ENCODE measurements at places on chromosomes 11 and 22.

DNA sequence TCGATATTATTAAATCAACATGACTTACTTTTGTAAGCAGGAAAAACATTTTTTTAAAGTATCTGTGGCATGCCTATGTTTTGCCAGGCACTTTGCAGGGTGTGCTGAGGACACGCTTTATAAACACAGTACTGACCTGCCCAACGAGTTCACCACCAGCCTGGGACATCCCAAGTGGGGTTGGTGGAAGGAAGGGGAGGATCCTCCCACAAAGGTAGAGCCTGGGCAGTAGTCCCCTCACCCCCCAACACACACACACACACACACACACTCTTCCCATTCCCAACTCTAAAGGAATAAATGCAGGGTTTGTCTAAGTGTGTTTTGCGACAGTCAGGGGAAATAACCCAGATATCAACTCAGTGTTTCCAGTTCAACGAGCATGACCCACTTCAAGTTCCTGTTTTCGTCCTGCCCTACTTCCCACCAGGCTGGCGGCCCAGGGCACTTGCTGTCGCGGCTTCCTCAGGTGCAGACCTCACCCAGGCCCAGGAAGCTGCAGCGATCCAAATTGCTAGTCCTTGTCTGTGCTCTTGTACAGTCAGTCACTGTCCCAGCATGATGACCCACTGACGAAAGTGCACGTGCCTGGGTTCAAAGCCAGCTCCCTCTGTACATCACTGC, 3.1 kb downstream of the CERK start:
- DNase-seq, result peak; percentile 79

- DNase-seq, result no peak
Observed at GRCh38 chr11:2754008-2754407, 54.2 kb upstream of the KCNQ1OT1 start.

DNA sequence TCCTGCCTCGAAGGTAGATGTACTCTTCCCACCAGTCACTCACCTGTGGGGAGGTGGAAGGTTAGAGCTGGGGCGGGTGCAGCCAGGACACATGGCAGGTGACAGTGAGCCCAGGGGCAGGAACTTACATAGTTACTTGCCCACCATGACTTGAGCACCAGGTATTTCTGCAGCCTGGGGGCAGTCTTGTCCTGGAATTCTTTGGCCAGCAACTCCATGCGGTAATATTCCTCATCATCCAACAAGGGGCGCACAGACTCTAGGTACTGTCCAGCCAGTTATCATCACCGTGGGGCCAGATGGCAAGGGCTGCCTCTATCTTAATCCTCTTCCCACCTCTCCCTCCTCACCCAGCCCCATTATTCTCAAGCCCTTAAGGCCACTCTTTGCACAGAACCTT, 2.2 kb downstream of the CPT1B start:
- DNase-seq, result peak; percentile 47

- DNase-seq, result no peak
Observed at GRCh38 chr22:19341500-19341899, 50.0 kb upstream of the CLTCL1 start.

DNA sequence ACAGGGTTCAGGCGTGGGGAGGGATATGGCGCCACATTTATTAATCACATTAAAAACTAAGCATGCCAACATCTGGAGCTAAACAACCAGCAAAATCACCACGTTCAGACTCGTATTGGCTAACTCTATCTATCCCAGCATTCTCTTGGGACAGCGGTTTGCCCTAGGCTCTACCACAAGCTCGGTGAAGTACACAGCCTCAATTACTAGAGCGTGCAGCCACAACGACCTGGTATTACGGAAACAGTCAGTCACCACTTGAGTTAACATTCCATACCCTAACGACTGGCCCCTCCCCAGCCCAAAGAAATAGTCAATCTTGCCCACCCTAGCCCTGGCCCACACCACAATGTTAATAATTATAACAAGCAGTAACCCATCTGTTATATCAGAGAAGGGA, 32.1 kb downstream of the APOL5 start:
- DNase-seq, result no peak

DNA sequence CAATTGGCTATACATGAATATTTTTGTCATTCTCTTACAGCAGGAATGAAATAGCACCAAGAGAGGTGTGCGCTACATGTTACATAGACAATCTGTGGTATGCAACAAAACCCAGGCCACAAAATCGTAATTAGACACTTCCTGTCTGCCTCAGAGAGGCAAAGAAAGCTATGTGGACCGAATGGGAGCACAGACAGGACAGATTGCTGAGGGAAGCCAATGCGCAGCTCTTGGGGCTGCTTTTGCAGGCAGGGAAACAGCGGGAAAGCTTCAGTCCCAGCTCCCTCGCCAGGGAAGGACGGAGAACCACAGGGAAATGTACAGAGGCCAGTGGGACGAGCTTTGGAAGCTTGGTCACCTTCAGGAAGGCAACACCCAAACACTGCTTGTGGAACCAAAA, 40.9 kb downstream of the SERPINH1 start:
- no peak for DNase-seq

GRCh38 chr22:20807315-20807752, 33.4 kb downstream of the SERPIND1 start:
- DNase-seq, result peak; percentile 21

DNA sequence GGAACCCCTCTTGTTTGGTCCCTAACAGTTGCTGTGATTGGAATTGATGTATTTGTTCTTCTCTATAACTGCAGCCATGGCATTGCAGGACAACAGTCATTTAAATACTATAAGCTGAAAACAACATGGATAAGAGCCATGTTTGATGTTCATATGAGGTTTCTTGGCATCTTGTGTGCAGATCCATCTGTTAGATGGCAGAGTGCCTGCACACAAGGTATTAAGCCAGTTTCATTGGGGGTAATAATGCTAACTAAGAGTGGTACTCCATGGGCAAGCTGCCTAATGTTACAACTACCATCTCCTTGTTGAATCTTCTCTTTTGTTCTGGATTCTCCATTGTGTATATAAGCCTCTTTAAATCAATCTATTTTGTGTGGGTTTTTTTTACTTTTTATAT, 206.0 kb upstream of the CHORDC1 start:
- DNase-seq, result no peak

- DNase-seq, result peak; percentile 72
Observed at GRCh38 chr22:19576460-19577421, 52.5 kb upstream of the CLDN5 start.

GRCh38 chr11:56533054-56533740, 9.9 kb downstream of the OR5M11 start:
- no peak for DNase-seq

GRCh38 chr22:19292458-19293230, 1.1 kb upstream of the CLTCL1 start:
- DNase-seq, result peak; percentile 7

DNA sequence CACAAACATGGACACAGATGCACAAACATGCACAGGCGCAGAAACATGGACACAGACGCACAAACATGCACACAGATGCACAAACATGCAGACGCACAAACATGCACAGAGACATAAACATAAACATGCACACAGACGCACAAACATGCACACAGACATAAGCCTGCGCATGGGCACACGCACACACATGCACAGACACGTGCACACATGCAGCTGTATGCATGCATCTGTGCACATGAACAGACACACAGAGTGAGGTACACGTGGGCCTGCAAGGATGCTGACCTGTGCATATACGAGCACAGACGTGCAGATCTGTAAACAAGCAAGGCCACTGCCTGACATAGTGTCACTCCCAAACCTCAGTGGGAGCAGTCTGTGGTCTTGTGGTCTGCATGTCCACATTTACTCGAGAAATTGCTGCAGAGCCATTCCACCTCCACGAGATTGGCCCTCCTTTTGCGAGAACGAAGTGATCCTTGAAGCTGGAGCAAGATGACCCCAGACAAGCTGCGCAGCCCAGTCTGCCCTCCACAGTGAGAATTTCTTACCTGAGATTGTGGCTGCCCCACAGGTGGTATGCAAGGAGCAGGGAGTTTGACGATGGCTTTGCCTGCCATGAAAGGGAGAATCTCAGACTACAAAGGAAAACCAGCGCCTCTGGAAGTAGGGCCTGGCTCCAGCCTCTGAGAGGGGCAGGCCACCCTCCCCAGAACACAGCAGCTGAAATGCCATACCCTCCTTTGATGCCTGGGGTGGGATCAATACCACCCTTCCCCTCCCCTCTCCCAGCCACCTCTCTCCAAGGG, 299.9 kb downstream of the BRD1 start:
- DNase-seq, result no peak

GRCh38 chr11:117610045-117610444, 187.0 kb downstream of the DSCAML1 start:
- peak; percentile 51 for DNase-seq

- no peak for DNase-seq
Observed at GRCh38 chr11:43021466-43021865, 290.3 kb upstream of the API5 start.

DNA sequence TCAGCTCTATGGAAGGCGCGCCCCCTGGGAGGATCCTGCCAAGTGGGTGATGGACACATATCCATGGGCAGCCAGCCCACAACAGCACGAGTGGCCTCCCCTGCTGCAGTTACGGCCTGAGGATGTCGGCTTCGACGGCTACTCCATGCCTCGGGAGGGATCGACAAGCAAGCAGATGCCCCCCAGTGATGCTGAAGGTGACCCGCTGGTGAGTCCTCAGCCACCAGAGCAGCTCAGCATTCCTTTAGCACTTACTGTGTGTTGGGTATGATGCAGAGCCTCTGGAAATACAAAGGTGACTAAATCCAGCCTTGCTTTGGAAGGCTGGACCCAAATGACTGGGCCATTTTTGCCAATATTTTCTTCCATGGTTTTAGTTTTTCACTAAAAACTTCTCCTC, 45.7 kb downstream of the DBX1 start:
- DNase-seq, result no peak

DNA sequence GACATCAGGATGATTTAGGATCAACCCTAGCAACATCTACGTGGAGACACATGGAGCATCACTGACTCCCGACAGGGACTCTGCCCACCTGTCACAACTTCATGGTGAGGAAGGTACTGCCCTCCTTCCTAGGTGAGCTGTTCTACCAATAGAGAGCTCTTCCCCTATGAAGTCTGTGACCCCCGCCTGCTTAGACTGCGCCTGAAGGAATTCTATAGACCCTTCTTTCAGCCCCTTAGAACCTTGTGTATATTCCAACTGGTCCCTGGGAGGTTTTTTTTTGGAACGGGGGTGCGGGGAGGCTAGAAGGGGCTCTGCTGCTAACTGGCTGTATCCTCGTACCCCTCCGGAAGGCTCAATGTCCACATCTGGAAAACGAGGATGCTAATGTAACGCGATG, 566 bp downstream of the INTS4 start:
- no peak for DNase-seq

DNA sequence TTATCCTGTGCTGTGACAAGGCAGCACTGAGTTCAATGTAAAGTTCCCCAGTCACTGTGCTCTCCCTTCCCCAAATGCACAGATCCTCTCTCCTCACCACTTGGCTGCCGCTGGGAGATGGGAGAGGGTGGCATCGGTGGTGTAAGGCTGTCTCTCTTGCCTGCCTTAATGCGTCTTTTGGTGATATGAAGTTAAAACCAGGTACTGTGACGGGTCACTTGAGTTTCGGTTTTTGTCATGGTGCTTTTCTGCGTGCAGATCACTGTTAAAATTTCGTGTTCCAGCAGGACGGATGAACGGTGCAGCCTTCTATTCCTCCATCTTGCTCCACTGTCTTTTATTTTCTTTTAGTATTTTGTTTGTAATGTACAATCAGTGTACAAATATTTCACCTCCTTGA, 18.6 kb downstream of the GLB1L2 start:
- DNase-seq, result no peak

- DNase-seq, result no peak
Observed at GRCh38 chr11:132357811-132358572, 987.6 kb downstream of the NTM start.

- DNase-seq, result no peak
Observed at GRCh38 chr11:73513707-73514106, 84.2 kb downstream of the FAM168A start.

DNA sequence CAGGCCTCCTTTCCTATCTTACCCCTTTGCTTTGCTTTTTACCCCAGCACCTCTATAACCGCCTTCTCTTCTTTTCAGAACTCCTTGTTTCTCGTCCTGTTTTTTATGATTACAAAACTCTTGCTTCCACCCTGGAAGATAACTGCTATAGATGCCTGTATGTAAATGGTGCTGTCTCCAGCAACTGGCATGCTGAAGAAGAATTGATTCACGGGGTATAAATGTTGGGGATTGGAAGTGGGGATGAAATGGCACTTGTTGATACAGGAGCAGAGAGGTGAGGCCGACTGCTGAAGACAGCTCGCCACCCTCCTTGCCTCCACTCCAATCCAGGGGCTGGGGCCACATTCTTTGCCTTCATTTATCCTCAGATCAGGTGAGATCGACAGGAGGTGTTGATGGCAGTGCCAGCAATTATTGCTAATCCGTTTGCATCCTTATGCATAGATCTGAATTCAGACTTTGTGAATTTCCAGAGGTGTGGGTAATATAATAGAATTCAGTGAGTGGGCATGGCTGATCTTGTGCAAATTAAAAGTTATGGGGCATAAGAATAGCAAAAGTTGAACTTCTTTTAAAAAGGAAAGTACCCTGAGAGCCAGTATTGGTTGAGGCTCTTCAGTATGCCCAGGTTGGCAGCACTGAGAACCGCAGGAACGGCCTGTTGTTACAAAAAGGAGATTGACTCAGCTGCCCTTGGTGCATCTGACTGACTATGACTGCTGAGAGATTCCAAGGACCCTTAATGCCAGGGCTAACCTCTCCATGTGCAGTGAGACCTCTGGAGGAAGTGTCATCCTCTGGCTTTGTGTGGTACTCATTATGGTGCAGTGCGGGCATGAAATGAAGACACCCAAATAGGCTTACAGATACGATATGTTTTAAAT, 5.3 kb downstream of the NEAT1 start:
- peak; percentile 71 for DNase-seq

GRCh38 chr11:41872426-41872825, 413.0 kb upstream of the LRRC4C start:
- DNase-seq, result no peak

GRCh38 chr11:78685156-78685555, 110.5 kb upstream of the NARS2 start:
- no peak for DNase-seq

DNA sequence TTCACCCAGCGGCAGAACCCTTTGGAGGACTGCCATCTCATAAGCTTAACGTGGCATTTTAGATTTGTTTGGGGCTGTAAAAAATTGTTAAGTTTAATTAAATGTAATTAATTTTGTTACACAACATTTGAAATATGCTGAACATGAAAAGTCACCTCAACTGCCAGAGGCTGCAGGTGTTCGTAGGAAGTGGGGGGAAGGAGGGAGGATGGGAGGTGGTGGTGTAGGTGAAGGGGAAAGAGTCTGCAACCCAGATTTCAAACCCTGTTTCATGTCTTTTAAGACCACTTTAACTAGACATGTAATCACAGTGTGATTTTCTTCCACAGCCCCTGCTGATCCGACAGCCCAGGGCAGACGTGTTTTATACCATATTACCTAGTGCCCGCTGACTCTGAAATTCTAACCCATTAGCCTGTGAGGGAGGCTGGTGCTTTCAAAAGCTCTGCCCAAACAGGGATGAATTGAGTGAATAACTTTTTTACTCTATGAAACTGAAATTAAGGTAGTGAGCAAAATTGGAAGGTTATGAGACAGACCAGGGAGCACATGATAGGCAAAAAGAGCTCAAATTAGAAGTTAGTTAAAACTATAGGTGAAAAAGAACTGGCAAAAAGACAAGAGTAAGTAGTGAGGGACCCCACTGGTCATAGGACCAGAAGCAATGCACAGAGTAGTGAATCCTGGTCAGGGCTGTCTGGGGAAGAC, 279.8 kb downstream of the DDX10 start:
- DNase-seq, result no peak
